ENCODE measurements at places on chromosomes 7 and 10.

GRCh38 chr10:58827381-58827780 is 314.7 kb downstream of the BICC1 start:
- DNase-seq = no peak

GRCh38 chr10:94349327-94349726 is 13.4 kb downstream of the NOC3L start:
- no peak for DNase-seq

- no peak for DNase-seq
Measured at GRCh38 chr10:76085002-76085816, 653.8 kb downstream of the LRMDA start.

GRCh38 chr7:95925971-95926370 is 153.6 kb downstream of the DYNC1I1 start:
- no peak for DNase-seq

DNA sequence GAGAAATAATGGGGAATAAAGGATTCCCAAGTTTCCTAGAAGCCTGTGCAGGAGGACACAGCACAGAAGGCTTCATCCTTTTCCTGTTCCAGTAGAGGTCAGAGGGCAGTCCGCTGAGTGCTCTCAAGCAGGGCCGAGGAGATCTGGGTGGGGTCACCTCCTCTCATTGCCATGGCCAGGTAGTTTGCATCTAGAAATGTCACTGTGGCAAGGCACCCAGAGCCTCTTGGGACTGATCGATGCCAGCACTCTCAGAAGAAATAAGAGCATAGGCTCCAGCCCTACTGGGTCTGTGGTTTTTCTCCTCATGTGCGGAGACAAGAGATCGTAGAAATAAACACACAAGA is 7.9 kb downstream of the NUB1 start:
- no peak for DNase-seq

DNA sequence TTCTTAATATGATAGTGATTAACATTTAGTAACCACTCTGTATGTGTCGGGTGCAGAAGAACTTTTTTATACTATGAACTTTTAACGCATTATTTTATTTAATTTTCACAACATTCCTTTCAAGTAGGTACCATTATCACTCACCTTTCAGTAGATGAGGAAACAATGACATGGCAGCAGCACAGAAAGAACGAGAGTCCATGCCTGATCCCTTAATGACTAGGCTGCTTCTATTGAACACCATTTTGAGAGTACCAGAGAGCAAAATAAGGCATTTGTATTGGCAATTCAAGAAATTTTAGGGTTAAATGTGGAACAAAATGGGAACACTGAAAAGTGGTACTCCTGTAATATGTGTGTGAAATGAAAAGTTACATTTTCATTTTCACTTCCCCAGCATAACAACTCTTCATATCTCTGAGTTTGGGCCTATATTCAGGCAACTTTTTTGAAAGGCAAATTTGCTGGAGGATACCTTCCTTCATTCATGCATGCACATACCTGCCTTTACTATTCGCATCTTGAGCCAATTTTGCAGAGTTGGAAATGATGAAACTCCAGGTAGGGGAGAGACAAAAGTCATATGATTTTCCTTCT is 12.8 kb downstream of the LRRN3 start:
- DNase-seq = no peak

DNA sequence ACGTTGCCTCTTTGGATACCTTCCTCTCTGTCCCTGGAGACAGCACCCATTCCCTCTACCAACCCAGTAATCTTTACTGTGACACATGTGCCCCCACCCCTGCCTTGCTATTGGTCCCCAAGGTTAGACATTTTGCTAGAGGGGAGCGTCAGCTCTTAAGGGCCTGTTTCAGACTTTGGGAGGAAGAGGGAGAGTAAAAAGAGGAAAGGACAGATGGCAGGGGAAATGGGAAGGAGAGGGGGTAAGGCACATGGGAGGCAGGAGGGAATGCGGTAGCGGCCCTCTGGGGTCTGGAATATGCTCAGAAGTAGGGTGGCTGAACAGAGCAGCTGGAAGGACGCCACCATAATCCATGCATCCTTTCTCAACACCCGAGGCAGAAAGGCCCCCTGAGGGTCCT is 12.2 kb downstream of the BLNK start:
- no peak for DNase-seq

GRCh38 chr7:1925973-1926907 is 256.2 kb downstream of the ELFN1 start:
- no peak for DNase-seq

GRCh38 chr7:33428415-33428814 is 299.1 kb downstream of the BBS9 start:
- no peak for DNase-seq

DNA sequence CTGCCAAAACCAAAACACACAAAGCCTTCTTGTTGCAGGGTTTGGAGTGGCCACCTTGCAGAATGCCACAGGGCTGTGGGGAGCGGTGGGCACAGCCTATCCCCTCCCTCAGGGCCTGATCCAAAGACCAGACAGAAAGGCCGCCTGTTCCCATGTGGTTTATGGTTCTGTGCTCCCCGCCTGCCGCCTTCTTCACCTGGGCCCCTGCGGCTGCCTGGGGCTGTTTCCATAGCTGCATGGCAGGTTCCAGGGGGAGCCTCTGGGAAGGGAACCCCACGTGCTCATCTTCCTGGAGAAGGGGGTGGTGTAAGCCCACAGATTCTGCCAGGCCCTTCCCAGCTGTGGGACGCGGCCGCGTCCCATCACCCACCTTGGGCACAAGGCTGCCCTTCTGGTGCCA is 70.7 kb upstream of the EZH2 start:
- no peak for DNase-seq

DNA sequence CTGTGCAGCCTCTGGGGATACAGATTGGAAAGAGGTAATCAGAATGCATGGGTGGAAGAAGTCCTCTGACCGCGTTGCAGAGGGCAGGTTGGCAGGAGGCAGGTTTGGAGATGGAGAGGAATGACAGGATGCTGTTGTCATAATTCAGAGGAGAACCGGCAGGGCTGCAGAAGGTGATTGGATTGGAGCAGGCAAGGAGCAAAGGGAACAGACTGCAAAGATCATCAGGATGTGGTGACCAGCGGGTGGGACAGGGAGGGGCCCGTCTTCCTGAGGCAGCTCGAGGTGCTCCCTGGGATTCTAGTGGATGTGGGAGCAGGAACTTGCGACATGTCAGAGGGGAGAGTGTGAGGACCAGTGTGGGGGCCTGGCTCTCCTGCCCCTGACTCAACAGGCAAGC is 78.5 kb upstream of the PPIF start:
- no peak for DNase-seq

DNA sequence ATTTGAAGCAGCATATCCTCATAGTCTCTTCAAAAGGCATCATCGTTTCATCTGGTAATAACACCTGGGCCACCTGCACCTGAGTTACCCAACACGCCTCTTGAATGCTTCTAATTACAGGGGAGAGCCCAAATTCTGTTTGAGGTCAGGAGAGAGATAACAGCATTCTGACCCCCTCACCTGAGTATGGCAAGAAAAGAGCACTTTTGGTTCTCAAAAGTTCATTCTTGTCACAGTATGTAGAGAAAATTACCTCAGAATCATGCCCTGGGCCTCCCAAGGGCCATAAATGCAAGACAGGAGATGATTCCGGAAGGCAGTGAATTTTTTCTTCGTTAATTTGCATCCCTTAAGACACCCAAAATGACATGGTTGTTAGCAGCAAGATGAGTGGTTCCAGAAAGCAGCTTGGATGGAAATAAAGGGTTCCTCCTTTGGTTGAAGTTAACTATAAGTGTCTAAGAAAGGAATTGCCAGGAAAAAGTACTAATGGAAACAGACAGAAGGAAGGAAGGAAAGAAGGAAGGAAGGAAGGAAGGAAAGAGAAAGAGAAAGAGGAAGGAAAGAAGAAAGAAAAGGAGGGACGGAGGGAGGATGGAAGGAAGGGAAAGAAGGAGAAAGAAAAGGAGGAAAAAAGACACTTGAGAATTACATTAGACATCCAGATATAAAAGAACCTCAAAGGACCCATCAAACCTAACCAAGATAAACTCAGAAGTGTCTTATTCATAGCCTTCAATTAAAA is 228.4 kb upstream of the RHOBTB1 start:
- DNase-seq = no peak

- DNase-seq = no peak
Measured at GRCh38 chr7:150823043-150823442, 22.5 kb downstream of the TMEM176A start.

DNA sequence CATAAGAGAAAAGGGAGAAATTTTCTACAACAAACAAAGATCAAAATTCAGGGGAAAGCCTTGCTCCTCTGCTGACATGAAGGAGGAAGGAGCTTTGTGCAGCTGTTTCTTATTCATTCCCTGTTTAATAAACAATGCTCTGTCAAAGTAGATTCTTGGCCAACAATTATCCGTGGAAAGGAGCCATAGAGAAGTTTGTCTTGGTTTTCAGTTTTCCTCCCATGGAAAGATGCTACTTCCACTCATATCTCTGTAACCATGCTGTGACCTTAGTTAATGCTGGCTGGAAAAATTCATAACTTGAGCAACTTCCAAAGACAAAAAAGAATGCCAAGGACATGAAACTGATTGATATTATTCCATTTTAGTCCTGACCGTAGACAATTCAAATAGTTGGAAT is 8.1 kb downstream of the DDC start:
- DNase-seq = no peak

DNA sequence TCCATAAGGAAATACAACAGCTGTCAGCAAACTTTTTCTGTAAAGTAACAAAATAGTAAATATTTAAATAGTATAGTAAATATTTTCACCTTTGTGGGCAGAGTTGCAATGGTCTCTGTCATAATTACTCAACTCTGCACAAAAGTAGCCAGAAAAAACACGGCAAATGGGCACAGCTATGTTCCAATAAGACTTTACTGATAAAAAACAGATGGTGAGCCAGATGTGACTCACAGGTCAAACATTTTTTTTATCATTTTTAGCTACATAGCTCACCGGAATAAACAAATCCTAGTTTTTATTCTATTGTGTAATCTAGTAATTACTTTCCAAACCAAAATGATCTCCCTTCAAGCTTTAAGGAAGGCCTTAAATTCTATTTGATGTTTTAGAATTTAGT is 55.3 kb downstream of the NCAPG2 start:
- DNase-seq = no peak

GRCh38 chr7:107754642-107755041 is 10.7 kb downstream of the CBLL1 start:
- no peak for DNase-seq

GRCh38 chr10:74836877-74837276 is 10.5 kb downstream of the KAT6B start:
- DNase-seq = no peak

GRCh38 chr10:69499726-69500689 is 48.7 kb downstream of the TSPAN15 start:
- no peak for DNase-seq

DNA sequence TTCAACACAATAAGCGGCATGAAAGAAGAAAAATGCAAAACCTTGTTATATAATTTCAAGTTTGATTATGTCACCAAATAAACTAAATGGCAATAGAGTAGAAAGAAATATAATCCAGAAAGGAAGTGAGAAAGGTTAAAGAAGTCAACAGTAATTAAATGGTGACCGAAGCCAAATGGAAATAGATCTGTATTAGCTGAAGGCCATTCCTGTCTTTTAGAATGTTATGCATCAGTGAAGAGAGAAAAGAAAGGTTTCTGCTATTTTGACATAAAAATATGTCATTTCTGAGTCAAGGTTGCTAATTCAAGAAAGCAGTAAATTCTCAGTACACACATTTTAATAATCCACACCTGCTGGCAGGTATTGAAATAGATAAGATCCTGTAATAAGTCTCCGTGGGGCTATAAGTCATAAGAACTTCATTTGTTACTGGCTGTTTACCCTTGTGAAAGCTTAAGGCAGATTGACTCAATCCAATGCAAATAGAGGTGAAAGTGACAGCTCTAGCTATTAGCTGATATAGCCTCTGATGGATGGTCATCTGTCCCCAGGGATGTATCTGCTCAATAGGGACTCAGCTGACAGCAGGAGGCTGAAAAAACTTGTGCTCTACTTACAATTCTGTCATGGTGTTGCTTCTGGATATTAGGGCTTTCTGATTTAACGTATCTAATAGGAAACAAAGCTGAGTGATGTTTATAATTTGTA is 152.1 kb downstream of the FZD1 start:
- DNase-seq = no peak

- no peak for DNase-seq
Measured at GRCh38 chr7:158999496-158999895, 143.1 kb downstream of the DYNC2I1 start.

Measured in liver (tissue), 10 donors.